ENCODE measurements at places on chromosomes 13 and 19.

DNA sequence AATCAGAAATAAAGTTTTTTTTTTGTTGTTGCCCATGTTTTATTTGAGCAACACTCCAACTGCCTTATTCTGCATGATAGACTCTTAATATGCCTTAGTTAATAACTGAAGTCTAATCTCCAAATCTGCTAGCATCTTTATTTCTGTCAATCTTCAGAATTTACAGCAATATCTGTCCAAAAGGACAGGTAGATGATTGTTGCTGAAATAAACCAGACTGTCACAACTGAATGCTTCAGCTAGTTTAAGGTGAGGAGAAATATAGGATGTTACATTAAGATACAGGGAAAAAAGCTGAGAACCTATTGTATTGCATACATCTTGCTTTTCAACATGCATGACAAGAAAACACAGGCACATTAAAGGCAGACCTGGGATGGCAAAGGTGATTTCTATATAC lies 204.3 kb downstream of the SLITRK1 start:
- no peaks in the 10 kb centered on the region for H3K4me1 ChIP-seq
- H3K36me3 ChIP-seq, result no peaks in the 10 kb centered on the region
- H3K27ac ChIP-seq, result no peak overlapping the region

DNA sequence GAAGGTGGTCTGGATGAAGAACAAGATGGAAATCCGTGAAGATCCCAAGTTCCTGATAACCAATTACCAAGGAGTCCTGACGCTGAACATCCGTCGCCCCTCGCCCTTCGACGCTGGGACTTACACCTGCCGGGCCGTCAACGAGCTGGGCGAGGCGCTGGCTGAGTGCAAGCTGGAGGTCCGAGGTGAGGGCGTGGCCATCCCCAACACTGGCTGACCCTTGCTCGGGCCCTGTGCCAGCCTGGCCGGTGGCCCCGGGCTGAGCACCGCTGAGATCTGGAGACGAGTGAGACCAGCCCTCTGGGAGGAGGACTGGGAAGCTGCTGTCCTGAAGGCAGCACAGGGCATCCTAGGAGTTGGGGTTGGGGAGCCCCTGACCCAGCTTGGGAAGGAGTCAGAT lies 12.0 kb upstream of the EMC10 start:
- no peaks in the 10 kb centered on the region for H3K27me3 ChIP-seq
- no peaks in the 10 kb centered on the region for H3K4me1 ChIP-seq
- H3K27ac ChIP-seq, result no peak overlapping the region
- no peak overlapping the region for H3K4me3 ChIP-seq
- H3K36me3 ChIP-seq, result no peaks in the 10 kb centered on the region
- DNase-seq, result no peak

GRCh38 chr19:54928299-54928698 lies 19.0 kb downstream of the NLRP7 start:
- no peaks in the 10 kb centered on the region for H3K36me3 ChIP-seq
- H3K27me3 ChIP-seq, result no peaks in the 10 kb centered on the region
- H3K4me1 ChIP-seq, result no peaks in the 10 kb centered on the region
- H3K27ac ChIP-seq, result no peak overlapping the region
- DNase-seq, result peak; percentile 40

- DNase-seq, result no peak
- no peaks in the 10 kb centered on the region for H3K4me1 ChIP-seq
Observed at GRCh38 chr19:55250262-55251036, 8.4 kb downstream of the PPP6R1 start.

DNA sequence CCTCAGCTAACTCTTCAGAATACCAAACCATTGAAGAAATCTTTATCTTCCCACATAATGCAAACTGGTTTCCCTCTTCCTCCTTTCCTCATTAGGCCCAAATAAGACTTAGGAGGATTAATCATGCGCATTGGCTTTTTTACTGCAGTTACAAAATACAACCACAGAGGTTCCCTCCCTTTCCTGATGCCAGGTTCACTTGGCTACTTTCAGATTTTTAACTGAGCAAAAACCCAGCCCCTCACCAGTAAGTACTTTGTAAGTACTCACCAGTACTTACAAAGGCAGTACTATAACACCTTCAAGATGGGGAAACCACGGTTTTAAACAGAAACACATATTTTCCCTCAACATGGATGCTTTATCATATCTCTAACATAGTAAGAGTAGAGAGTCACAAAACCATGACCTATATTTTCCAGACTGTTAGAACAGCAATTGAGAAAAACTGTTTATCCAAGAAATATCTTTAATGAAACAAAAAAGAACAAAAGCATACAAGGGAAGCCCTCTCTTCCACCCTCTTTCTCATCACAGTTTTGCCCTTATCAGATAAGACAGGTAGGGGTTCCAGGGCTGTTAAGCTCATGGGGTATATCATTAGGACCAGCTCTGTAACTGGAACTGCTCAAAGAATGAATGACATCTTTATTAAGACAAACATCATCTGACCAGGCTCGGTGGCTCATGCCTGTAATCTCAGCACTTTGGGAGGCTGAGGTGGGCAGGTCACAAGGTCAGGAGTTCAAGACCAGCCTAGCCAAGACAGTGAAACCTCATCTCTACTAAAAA lies 12.7 kb downstream of the FOXO1 start:
- peaks cover 8% of the 10 kb centered on the region for H3K4me1 ChIP-seq
- H3K27ac ChIP-seq, result peak overlapping the region; percentile 27
- H3K4me3 ChIP-seq, result no peak overlapping the region
- no peaks in the 10 kb centered on the region for H3K27me3 ChIP-seq
- H3K36me3 ChIP-seq, result no peaks in the 10 kb centered on the region
- DNase-seq, result peak; percentile 79

DNA sequence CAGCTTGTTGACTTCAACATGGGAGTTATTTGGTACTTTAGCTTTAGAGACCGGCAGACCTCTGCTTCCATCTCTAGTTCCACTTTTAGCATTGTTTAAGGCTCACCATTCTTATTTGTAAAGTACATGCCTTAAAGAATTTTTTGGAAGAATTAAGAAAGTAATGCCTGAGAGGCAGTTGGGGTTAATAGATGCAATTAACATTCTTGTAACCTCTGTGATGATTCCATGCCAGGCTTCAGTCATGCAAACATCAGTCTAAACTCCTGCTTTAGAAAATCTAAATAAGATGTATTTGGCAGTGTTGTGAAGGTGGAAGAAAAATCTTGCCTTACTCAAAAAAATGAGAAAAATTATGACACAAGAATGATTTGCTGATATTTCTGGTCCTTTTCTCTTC lies 79.9 kb upstream of the UBAC2 start:
- no peaks in the 10 kb centered on the region for H3K4me1 ChIP-seq
- H3K27me3 ChIP-seq, result no peaks in the 10 kb centered on the region
- DNase-seq, result no peak
- no peak overlapping the region for H3K27ac ChIP-seq

GRCh38 chr13:56247692-56248091 lies 893.0 kb upstream of the PRR20A start:
- H3K27ac ChIP-seq, result no peak overlapping the region
- H3K4me3 ChIP-seq, result no peak overlapping the region
- H3K27me3 ChIP-seq, result no peaks in the 10 kb centered on the region
